Choroid plexus epithelial cell (primary cell): ENCODE measurements at places on chromosomes 12 and 14.
A peak's percentile ranks its signal among the peaks of the same experiment; 100 is the strongest.

- DNase-seq, result no peak
Observed at GRCh38 chr14:101602466-101602840, 41.2 kb downstream of the DIO3 start.

DNA sequence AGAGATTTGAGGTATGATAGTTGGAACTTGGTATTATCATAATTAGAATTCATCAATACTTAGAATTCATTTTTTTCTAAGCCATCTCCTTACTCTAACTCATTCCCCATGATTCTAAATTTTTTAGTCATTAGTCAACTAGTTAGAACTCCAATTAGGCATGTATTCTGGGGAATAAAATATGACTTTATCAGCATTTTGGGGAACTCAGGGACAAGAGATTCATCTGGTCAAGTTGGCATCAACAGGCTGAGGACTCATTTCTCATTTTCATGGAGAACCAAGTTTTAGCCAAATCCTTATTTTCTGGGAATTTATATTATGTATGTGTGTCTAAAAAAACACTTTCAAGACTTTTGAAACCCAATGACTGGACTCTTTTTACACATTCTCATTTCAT, 29.2 kb downstream of the DIP2B start:
- DNase-seq, result no peak

DNA sequence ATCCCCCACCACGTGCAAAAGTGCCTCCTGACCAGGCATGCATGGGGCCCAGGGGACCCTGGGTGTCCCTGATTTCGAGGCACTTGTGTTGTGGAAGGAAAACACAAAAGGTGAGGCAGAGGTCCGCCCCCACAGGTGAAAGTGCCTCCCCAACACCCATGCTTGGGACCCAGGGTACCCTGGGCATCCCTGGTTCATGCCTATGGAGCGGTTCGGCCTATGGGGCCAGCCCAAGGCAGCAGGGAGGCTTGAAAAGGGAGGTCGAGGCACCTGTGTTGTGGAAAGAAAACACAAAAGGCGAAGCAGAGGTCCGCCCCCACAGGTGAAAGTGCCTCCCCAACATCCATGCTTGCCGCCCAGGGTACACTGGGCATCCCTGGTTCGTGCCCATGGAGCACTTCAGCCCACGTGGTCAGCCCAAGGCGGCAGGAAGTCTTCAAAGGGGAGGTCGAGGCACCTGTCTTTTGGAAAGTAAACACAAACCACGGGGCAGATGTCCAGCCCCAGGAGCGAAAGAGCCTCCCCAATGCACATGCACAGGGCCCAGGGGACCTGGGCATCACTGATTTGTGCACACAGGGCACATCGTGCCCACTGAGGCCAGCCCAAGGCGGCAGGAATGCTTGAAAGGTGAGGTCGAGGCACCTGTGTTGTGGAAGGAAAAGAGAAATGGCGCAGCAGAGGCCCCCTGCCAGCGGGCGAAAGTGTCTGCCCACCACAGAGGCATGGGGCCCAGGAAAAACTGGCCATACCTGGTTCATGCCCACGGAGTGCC, 375.5 kb downstream of the ALG10 start:
- DNase-seq, result no peak

- DNase-seq, result no peak
Observed at GRCh38 chr12:69329669-69330428, 18.3 kb upstream of the LYZ start.

GRCh38 chr12:46219877-46220655, 48.8 kb downstream of the SLC38A1 start:
- peak; percentile 81 for DNase-seq

GRCh38 chr12:93199831-93200236, 177.9 kb upstream of the NUDT4 start:
- DNase-seq, result peak; percentile 72

- DNase-seq, result no peak
Observed at GRCh38 chr12:70598467-70599193, 38.6 kb downstream of the PTPRB start.

- DNase-seq, result no peak
Observed at GRCh38 chr12:8127138-8127537, 3.7 kb downstream of the CLEC4A start.

GRCh38 chr12:120873226-120873625, 30.9 kb downstream of the SPPL3 start:
- no peak for DNase-seq

GRCh38 chr14:103480595-103480994, 42.0 kb downstream of the CKB start:
- DNase-seq, result no peak

- peak; percentile 66 for DNase-seq
Observed at GRCh38 chr14:75340921-75341320, 62.3 kb downstream of the FOS start.

DNA sequence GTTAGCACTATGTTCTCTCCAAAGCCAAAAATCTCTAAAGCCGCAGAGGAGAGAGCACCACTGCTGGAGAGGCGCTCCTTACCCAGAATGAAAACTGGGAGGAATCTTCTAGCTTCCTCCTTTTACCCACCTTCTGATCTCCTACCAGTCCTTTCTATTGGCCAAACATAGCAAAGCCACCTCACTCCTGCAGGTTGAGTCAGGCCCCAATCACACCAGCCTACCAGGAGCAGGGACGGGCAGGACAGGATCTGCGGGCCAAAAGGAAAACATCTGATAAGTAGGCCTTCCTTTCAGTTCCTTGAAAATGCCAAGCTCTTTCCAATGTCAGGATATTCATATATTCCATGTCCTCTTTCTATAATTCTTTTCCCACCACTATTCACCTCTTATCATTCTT, 197.7 kb upstream of the CNOT2 start:
- DNase-seq, result no peak

DNA sequence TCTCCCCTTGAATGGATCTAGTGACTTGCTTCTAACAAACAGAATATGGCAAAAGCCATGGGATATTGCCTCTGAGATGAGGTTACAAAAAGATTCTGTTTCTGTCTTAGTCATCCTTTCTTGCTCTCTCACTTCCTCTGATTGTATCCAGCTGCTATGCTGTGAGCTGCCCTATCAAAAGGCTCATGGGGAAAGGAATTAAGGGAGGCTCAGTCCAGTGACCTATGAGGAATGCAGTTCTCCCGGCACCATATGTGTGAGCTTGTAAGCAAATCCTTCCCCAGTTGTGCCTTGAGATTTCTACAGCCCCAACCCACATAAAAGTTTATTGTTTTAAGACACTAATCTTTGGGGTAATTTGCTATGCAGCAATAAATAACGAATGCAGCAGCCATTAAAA, 183.1 kb downstream of the KLHL28 start:
- peak; percentile 21 for DNase-seq

- DNase-seq, result no peak
Observed at GRCh38 chr12:119381471-119382235, 47.1 kb downstream of the CCDC60 start.
